ENCODE measurements at places on chromosomes 5 and 9.

- DNase-seq = no peak
Observed at GRCh38 chr5:107604990-107605389, 65.7 kb downstream of the EFNA5 start.

GRCh38 chr9:137056739-137057415, 3.0 kb upstream of the ENTPD2 start:
- DNase-seq = no peak

GRCh38 chr5:137148655-137149054, 350.5 kb downstream of the SPOCK1 start:
- no peak for DNase-seq

- no peak for DNase-seq
Observed at GRCh38 chr5:7869474-7870136, 657 bp downstream of the MTRR start.

DNA sequence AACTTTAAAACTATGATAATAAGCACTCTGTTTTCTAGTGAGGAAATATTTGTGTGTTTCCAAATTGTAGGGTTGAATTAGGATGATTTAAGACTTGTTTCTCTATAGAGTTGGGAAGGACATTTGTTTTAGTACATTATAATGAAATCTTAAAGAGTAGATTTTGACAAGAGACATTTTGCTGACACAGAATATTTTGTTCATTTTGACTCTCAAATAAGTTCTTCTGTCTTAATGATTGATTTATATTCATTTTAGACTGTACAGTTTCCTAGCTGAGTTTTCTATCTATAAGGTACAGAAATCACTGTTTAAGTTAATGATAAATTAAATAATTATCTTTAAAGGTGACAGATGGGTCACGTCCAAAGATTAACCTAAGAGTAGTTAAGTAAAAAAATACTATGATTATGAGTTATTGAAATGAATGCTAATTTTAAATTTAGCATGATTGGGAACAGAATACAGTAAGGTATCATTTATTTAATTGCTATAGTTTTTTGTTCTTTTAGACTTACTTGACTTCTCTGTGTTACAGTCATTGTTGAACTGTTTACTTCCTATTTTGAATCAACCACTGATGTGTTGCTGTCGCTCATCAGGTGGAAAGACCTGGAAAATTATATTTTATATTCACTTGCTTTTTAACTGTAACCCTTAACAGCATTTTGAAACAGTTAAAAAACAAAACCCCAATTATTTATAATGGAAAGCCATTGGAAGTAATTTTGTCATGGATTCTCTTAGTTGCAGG, 19.5 kb downstream of the PBX3 start:
- no peak for DNase-seq

- no peak for DNase-seq
Observed at GRCh38 chr5:176692326-176692725, 45.0 kb downstream of the TSPAN17 start.
